Activated CD4-positive, alpha-beta T cell treated with anti-CD3 and anti-CD28 coated beads, Interleukin-2, amount 10 ng/mL, durations not matched to agents 7 days and 5 days (primary cell): ENCODE measurements at places on chromosomes 12 and 14. TPM values are rescaled to one million over a fixed set of nuclear protein-coding genes. Genes with fewer than 3 reads are reported as not detected.

PZP gene
- not detected for total RNA-seq

SLC5A8 gene
- not detected for total RNA-seq

DBX2 gene
- not detected for total RNA-seq

DNA sequence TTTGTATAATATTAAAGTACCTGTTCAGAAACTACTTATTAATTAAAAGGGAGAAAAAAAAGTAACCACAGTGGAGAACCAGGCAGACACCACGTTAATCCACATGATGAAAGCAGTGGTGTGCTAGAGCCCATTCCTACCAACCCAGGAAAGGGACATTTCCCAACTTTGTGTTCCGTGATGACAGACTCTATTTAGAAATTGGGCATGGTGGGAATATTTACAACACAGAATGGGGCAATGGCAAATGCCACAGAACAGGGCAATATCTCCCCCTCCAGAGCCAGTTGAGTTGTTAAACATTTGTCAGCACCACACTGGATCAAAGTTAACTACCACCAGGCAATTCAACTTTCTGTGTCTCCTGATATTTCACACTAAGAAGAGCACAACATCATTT lies 1.2 kb upstream of the HIGD1C start:
- H3K4me1 ChIP-seq, result no peaks in the 10 kb centered on the region
- H3K36me3 ChIP-seq, result no peaks in the 10 kb centered on the region
- no peak overlapping the region for H3K4me3 ChIP-seq
- no peak for DNase-seq
- H3K27ac ChIP-seq, result no peak overlapping the region

GRCh38 chr14:96519970-96520369 lies 17.8 kb downstream of the PAPOLA start:
- peaks cover 13% of the 10 kb centered on the region for H3K36me3 ChIP-seq
- DNase-seq, result no peak
- H3K27me3 ChIP-seq, result no peaks in the 10 kb centered on the region
- H3K27ac ChIP-seq, result no peak overlapping the region

DNA sequence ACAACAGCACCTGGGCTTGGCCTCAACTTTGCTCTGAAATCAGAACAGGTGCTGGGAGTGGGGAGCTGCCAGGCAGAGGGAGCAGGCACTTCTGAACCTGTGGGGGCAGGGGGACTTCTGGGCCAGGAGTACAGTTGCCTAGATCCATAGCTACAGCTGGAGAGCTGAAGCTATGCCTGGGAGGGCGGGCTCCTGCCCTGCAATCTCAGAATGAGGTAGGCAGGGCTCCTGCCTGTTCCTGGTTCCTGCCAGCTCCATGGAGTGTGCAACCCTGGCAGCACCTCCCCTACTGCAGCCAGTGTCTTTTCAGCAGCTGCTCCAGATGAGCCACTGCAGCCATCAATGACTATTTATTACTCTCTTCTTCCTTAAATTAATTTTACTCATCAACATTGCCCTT lies 62.1 kb upstream of the NAV3 start:
- no peaks in the 10 kb centered on the region for H3K4me1 ChIP-seq
- H3K36me3 ChIP-seq, result no peaks in the 10 kb centered on the region
- H3K27me3 ChIP-seq, result no peaks in the 10 kb centered on the region
- no peak overlapping the region for H3K27ac ChIP-seq
- no peak for DNase-seq
- H3K4me3 ChIP-seq, result no peak overlapping the region

DNA sequence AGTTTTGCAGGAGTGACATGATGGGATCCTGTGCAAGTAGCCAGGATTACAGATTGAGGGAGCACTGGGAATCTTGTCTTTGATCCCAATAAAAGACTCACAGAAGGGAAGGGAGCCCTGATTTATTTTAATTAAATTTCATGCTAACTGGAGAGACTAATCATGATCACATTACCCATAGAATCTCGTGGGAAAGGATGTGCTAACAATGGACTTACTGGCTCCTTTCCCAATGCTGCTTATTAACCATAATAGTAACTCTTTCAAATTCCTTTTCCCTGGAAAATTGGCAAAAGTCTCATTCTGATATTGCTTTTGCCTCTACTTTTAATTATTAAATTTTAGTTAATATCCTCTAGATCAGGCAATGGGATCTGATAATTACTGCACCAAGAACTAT lies 174.8 kb upstream of the AVPR1A start:
- no peak for DNase-seq
- H3K36me3 ChIP-seq, result no peaks in the 10 kb centered on the region
- H3K4me1 ChIP-seq, result no peaks in the 10 kb centered on the region
- no peak overlapping the region for H3K27ac ChIP-seq
- H3K4me3 ChIP-seq, result no peak overlapping the region

SPRING1 gene
- total RNA-seq, result 28.8 TPM

LUM gene
- total RNA-seq, result not detected

DNA sequence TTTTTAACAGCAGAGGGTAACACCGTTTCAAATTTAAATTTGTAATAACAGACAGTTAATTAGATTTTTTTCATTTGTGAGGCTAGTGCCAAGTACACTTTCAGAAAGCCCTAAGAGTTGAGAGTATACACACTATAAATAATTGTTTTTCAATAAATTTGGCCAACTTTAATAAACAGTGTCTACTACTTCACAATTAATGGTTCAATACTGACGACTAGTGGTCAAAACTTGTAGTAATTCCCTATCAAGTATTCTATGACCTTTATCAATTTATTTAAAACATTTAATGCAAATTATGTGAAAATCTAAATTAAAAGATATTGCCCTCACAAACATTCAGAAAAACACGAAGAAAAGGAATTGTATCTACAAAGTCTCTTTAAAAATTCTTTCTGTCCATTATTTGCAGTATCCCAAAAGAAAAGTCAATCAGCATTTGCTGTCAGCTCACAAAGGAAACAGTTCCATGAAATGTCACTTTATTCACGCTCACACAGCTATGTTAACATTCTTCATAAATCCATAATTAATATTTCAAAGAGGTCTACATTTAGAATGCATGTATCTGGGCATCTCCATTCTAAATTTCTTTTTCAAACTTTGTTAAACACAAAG lies 91.2 kb downstream of the CEP128 start:
- H3K36me3 ChIP-seq, result no peaks in the 10 kb centered on the region
- H3K27ac ChIP-seq, result no peak overlapping the region
- no peaks in the 10 kb centered on the region for H3K27me3 ChIP-seq
- no peaks in the 10 kb centered on the region for H3K4me1 ChIP-seq

DNA sequence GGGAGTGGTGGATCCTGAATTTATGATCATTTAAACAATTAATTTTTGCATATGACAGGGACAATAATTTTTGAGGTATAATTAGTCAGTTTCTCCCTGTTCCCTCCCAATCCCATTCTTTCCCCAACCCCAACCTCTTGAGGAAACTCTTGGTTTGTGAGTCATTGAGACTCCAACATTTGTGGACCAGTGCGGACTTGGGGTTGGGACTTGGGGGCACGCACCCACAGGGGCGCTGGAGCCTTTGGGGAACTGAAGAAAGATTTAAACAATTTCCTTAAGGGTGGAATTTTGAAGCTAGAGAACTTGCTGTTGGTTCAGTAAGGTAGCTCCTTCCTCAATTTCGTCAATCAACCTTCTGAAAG lies 17.4 kb upstream of the PTGR2 start:
- H3K27me3 ChIP-seq, result no peaks in the 10 kb centered on the region
- no peak overlapping the region for H3K4me3 ChIP-seq
- peaks cover 11% of the 10 kb centered on the region for H3K4me1 ChIP-seq
- no peak for DNase-seq
- H3K27ac ChIP-seq, result no peak overlapping the region
- no peaks in the 10 kb centered on the region for H3K36me3 ChIP-seq

GRCh38 chr14:32648434-32648833 lies 290.2 kb upstream of the NPAS3 start:
- no peak overlapping the region for H3K4me3 ChIP-seq
- no peak overlapping the region for H3K27ac ChIP-seq
- H3K27me3 ChIP-seq, result no peaks in the 10 kb centered on the region

CIDEB gene
- 28.7 TPM for total RNA-seq
